ENCODE measurements at places on chromosomes 12 and 14.

GRCh38 chr12:14907953-14908352 lies 22.3 kb upstream of the MGP start:
- no peak for DNase-seq

DNA sequence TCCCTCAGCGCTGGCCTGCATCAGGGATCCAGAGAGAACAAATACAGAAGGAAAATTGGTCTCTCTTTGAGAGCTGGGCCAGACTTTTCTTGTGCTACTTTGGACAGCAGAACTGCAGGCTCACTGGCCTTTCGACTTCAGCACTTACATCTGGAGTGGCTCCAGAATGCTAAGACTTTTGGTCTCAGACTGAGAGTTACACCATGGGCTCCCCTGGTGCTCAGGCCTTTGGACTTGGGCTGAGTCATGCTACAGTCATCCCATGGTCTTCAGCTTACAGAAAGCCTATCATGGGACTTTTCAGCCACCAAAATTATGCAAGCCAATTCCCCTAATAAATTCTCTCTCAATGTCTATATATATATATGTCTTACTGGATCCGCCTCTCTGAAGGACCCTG lies 9.0 kb upstream of the CD163 start:
- DNase-seq: no peak

DNA sequence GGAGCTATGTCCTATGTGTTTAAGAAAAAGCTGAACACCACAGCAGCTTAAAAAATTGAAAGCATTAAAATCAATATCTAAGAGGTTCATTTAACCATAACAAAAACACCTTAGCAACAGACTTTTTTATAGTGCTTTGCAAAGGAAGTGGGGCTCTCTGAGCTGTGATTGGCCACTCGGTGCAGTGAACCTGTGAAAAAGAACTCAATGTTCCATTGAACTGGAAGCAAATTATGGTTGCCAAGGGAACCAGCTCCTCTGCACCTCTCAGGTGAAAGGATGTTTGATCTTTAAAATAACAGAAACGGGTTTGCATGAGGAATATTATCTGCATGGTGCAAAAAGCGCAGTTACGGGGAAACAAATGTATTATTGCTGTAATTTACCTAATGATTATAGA lies 149.4 kb downstream of the SNAPC1 start:
- no peak for DNase-seq

- DNase-seq: no peak
Measured at GRCh38 chr14:95537298-95538089, 2.6 kb downstream of the GLRX5 start.

GRCh38 chr14:90168425-90169105 lies 87.8 kb upstream of the PSMC1 start:
- DNase-seq: no peak

DNA sequence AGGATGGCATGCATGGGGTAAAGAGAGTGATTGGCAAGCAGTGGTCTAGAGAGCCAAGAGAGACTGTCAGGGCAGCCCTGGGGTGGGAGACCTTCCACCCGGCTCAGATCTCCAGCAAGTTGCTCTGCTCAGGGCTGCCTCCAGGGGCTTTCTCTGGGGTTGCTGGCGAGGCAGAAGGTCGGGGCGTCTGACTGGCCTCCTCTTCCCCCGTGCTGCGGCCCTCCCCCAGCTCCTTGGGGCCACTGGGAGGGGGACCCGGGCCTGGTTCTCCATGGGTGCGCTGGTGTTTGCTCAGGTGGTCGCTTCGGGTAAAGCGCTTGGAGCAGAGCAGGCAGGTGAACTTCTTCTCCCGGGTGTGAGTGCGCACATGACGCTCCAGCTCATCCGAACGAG lies 6.6 kb upstream of the AAAS start:
- no peak for DNase-seq

DNA sequence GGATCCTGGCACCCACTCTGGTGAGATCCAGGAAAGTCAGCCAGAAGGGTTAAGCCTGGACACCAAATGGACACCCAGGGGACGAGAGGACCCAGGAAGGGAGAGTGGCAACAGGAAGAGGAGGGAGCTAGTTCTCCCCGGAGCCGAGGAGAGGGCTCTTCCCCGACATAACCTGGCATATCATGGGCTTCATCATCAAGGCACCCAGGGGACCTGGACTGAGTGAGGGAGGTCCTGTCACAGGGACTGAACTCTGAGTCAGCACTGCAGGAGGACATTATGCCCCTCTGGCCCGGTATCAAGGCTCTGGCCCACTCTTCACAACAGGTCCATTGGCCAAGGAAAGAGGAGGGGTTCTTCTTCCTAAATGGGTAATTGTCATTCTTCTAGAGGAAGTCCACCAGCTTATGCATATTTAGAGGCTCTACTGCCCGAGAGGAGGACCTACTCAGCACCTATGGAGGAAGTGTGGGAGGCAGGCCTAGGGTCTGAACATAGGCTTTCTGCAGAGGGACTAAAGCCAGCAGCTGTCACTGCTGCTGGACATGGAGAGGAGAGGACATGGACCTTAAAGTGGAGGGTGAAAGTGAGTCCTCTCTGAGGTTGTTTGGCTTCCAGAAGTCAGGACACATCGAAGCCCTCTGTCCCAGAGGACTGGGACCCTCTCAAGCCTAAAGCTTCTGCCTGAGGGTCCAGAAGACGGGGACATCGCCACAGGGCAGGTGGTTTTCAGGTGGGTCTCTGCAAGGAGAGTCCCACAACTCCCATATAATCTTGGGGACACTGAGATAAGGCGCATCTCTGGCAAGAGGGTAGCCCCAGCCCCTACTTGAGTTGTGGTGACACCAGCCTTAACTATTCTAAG lies 18.6 kb downstream of the ISCA2 start:
- DNase-seq: no peak

DNA sequence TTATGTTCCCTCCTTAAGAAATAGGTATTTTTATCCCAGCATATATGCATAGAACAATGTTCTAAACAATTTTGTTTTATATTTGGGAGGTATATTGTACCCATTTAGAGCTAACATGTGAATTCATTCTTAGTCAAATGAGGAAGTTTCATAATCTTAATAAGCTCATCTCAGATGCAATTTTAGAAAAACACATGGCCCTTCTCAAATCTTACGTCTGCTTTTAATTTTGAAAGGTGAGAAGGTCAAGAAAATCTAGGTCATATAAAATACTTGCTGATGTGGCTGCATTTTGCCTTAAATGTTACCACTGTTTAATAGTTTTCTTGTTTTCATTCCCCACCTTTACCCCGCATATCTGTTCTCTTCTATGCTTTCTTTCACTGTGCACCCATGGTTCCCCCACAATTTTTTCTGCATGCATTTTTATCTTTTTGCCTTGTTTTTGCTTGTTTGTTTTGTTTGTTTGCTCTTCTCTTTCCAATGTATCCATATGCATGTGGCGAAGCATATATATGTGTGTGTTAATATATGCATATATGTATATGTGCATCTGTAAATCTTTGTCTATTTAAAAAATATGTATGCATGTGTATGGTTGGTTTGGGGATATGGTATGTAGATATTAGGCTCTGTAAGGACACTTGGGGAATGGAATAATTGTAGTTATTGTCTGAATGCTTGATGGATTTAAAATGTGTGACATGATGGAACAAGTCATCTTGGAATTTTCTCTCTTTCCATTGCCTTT lies 317.1 kb downstream of the BCAT1 start:
- no peak for DNase-seq

- DNase-seq: no peak
Measured at GRCh38 chr12:124764451-124764850, 99.2 kb downstream of the SCARB1 start.

- no peak for DNase-seq
Measured at GRCh38 chr12:30614031-30614430, 81.6 kb downstream of the IPO8 start.

DNA sequence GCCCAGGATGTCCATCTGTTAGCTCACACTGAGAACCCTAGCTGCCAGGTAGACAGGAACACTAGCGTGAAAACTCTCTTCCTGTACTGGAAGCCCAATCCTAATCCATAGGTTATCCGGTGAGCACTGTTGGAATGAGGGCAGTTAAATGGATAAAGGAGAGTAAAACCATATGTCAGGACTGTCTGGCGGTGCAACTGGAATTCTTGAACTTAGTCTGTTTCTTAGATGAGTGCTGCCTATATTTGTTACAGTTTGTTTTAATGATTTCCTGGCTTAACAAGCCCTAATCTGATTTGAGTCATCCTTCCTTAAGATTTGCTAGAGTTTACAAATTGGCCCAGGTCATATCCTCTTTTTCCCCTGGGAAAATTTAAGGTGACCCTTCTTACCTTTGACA lies 104.7 kb downstream of the ANO4 start:
- no peak for DNase-seq

GRCh38 chr12:118102070-118102469 lies 1.7 kb downstream of the VSIG10 start:
- no peak for DNase-seq

- no peak for DNase-seq
Measured at GRCh38 chr14:38505973-38506249, 250.0 kb upstream of the CLEC14A start.

- DNase-seq: no peak
Measured at GRCh38 chr12:15716581-15716980, 72.6 kb downstream of the EPS8 start.

DNA sequence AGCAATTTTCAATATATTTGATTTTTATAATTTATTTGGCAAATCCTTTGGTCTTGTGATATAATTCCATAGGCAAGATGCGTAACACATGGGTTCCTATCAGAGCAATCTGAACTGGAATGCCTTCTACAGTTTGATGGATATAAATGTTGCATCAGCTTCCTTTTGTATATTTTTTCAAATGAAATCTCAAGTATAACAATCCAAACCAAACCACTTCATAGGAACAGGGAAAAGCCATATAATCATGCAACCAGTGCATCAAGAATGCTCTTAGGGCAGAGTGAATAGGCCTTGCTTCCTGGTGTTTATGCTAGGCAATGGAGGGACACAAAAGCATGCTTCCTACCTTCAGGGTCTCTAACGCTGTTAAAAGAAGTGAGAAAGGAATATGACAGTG lies 34.5 kb downstream of the EFCAB11 start:
- no peak for DNase-seq

GRCh38 chr12:62907078-62907477 lies 27.9 kb downstream of the PPM1H start:
- DNase-seq: no peak

GRCh38 chr14:36227802-36228201 lies 51.3 kb upstream of the PTCSC3 start:
- DNase-seq: no peak

- no peak for DNase-seq
Measured at GRCh38 chr12:50772877-50773276, 9.0 kb downstream of the ATF1 start.

- no peak for DNase-seq
Measured at GRCh38 chr12:91189516-91189915, 6.9 kb upstream of the DCN start.

DNA sequence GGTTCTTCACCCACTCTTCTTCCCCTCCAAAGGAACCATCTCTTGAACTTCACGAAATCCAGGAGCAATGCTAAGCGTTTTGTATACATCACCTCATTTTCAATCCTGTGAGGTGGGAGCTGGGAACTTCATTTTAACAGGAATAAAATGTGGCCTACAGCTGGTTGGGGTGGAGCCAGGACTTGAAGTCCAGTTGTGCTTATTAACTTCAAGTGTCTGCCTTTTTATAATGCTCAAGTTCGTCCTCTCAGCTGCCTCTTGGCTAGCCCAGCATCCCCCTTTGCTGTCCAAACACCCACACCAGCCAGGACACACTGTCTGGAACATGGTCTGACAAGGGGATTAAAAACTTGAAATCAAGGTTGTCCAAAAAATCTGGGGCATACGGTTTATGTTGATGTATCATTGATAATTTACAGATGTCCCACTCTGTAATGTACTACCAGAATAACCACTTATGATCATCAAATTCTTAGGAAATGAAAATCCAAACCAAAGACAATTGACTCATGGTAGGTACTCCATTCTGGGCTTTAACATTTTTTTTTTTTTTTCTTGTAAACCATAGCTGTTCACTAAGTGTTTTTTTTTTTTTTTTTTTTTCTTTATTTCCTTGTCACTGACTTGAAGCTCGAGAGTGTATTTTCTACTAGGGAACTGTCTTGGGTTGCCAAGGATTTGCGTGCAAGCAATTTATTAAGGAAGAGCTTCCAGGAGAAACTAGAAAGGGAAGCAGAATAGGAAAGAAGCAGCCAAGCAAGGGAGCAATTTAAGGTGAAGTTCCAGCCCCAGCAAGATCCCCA lies 252.3 kb downstream of the EFCAB11 start:
- DNase-seq: no peak

DNA sequence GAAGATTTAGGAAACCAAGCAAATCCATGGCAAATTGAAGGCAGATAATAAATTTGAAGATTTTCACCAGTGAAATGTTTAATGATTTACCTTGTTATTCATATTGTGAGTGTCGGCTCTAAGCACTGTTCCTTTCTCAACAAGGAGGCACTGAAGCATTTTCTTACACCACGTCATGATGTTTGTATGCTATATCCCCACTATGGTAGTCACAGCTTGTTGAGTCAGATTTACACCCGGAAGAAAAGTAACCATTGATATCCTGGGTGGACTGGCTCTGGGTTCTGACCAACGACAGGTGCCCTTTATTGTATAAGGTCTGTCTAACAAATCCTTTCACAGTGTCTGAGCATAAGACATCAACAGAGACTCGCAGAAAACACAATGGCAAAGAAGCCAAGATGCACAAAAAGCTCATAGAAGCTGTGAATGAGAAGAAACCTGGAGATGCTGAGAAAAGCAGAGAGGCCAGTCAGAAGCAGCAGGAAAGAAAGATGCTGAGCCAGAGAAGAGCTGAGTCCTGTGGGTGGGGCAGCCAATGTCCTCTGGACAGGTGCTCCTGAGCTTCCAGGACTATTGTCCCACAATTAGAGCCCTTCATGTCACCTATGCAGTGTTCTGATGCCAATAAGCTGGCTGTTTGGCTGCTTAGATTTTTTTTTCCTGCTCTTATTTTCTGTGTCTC lies 49.7 kb upstream of the ARHGAP5 start:
- no peak for DNase-seq

DNA sequence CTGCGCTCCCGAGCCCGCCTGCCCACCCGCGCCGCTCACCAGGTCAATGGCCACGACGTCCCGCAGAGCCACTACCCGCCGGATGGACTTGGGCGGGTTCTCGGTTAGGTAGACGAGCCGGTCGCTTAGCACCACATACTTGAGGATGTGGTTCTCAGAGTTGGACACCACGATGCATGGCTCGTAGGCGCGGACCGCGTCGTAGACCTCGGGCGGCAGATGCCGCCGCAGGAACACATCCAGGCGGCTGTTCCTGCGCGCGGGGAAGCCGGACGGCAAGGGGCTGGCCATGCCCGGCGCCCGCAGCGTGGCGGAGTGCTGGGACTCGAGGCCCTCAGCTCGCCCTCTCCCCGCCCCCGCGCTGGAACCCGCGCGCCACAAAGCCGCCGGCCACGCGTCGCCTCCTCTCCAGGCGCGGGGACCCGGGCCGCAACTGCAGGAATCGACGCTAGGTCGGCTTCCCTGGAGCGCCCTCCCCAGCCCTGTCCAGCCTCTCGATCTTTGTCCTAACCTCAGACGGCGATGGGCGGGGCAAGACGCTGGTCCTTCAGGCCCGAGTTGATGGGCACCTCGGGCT lies at the start of gene C12orf56:
Gene C12orf56, minus strand, starts transcription at position 484 of the 577 bp plus-strand sequence. Its CDS starts 193 bp downstream, at position 291.
- DNase-seq: no peak

DNA sequence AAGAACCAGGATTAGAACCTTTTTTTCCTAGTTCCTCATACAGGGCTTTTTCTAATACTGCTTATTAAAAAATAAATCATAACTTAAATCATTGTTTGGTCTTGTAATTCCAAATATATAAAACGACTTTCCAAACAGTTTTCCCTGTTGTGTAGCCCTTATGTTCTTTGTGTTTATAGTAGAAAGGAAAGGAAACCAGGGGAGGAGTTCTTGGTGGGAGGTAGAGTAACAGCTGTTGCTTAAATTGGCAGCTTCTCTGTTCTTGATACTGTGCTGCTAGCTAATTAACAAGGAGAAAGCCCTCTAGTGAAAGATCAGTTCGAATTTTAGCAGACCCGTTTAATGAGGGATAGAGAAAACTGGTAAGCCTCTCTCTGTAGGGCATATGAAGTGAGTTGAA lies 15.0 kb downstream of the SRP54 start:
- no peak for DNase-seq

Measured in activated T-helper 1 cell treated with Interleukin-2 at 50 U/mL for 16 hours (primary cell).